ENCODE measurements at places on chromosomes 4 and X.

- no peak for DNase-seq
These were observed 18.0 kb downstream of the PPAT start for GRCh38 chr4:56417396-56417795.

DNA sequence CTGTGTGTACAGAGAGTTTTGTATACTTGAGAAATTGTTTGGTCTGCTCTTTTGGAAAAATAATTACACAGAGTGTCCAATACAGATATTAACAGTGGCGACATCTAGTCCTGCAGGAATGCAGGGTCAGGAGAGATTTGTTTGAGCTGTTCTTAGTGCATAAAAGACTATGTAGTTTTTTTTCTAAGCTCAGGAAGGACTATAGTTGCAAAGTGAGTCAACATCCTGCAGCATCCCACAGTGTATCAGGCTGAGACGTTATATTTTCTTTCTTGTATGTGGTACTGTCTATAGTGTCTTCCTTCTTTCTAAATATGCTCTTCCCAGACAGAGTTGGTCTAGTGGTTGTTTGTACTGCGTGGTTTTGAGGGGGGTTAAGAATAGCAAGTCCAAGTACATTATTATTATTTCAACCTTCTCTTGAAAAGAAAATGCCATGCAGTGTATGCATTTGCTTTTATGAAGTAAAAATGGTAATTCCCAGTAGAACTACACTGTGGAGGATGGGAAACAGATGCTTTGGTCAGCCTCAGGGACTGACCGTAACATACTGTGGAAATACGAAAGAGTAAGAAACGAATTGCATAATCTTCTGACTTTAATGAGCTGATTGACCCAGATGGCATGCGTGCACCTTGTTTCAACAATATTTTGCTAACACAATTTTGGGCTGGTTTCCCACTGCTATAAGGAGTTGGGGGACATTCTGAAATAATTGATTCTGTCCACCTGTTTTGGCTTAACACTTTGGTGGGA, 67.4 kb downstream of the DMP1 start:
- DNase-seq = no peak

DNA sequence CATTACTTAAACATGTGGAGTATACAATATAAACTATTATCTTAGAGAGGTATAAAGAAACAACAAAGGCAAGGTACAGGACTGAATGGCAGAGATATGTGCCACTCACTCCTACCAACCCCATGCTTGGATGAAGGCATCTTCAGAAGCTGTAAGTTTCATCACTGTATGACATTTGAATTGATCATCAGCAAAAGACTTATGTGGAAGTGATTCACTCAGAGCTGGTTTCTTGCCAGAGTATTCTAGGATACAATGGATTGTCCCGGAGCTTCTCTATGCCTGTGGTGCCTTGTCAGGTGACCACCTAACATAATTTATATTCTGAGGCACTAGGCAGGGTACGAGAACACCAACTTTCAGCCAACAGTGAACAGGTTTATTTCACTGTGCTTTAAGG, 392.2 kb downstream of the PPP1R2C start:
- DNase-seq = no peak

- DNase-seq = no peak
These were observed 645.9 kb downstream of the PCDH7 start for GRCh38 chr4:31366041-31366440.

DNA sequence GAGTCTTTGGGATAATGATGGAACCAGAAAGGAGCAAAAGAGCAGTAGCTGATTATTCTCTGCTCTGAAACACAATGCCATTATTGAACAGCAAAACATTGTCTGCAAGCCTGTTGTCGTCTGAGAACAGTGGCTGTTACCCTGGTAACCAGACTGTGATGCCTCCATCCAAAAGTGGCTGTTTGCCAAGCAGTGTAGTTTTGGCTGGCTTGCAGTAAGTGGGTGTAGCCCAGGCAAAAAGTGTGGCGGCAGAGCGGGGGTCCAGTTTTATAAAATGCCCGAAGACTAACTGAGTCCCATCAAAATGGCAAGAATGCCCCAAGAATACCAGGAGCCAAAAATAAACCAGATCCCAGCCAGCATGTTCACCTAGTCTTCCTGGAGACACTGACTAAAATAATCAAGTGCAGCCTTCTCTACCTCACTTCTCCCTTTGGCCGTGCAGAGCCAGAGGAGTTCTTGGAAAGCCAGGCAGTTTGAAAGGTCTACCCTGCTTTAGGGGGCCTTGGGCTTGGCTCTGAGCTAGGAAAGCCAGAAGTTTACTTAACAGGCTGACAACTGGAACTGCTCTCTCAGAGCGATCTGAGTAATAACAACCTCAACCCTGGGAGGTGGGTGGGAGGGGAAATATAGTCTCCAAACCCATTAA, 2.6 kb downstream of the PLP1 start:
- DNase-seq = no peak

- DNase-seq = no peak
These were observed 48.3 kb downstream of the FUNDC1 start for GRCh38 chrX:44494357-44494756.

GRCh38 chr4:176443646-176444409, 124.1 kb downstream of the SPCS3 start:
- no peak for DNase-seq

DNA sequence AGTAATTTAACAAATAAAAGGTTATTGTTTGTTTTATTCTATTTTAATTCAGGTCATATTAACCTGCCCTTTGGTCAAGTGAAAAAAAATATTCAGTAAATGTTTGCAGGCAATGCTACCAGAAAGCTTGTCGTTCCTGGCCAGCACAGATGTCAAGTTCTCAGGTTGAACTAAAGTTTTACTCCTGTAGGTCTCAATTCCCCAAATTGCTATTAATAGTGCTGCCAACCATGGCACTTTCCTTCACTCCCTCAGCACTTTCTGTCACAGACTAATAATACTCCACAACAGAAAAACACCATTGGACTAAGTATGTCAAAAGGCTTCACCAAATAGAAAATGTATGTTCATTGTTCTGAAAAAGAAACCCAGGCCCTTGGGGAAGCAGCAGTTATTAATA, 79.2 kb upstream of the C4orf54 start:
- no peak for DNase-seq

DNA sequence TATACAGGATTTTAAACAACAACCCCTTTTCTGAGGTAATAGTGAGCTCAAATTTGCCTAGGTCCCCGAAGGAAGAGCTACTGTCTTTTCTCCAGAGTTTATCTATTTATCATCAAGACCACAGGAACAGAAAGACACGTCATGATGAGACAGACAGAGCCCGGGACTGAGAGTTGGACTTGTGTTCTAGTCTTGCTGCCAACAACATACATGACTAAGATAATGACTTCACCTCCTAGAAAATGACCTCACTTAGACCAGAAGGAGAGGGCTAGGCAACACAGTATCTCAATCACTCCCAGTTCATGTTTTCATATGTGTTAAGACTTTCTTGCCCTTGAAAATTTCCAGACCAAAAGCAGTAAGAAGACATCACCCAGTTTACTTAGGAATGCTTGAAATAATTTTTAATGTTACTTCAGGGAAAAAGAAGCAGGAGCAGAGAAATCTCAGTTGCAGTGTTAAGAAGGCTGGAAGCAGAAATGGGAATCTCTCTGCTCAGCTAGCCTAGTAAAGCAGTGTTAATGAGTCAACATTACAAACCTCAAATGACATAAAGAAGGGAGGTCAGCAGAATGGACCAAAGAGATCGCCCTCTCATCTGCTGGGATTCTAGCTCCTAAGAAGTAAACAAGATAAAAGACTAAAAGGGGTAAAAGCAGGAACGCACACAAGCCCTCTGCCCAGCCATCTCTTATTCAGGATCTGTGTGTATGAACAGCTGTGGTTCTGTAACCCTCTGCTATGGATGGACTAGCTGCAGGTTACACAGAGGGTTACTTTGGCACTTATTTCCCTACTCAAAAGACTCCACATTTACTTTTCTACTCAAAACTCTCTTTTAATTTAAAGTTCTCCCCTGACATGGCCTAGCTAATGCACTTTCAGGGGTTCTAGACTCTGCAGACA, 24.8 kb downstream of the PDGFC start:
- no peak for DNase-seq

DNA sequence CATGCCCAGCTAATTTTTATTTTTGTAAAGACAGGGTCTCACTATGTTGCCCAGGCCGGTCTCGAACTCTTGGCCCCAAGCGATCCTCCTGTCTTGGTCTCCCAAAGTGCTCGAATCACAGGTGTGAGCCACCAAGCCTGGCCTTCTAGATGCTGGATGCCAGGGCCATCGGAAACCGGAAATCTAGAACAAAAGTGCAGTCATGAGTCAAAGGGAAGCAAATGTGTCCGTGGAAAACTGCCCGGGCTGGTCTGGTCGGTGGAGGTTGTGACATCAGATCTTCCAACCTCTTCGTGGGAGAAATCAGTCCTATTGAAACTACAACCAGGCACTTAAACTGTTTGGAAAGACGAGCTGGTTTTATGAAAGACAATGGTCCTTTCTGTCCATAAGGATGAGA, 92.3 kb upstream of the SHOX start:
- no peak for DNase-seq

GRCh38 chr4:181569553-181569952, 673.6 kb upstream of the TENM3 start:
- no peak for DNase-seq

DNA sequence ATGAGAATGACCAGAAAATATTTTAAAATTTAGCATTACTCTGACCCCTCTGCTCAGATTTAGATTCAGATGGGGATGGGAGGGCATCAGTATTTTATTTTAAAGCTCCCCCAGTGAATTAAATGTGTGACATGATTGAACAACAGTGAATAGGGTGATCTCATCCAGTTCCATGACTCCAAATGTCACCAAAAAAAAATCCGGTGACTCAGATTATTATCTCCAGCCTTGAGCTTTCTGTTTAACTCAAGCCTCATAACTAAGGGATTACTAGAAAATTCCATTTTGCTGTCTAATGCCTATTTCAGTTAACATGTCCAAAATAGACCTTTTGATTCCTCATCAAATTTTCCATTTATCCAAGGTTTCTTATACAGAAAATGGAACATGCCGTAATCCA, 121.8 kb upstream of the TMEM47 start:
- no peak for DNase-seq

- no peak for DNase-seq
These were observed 28.7 kb downstream of the RBPJ start for GRCh38 chr4:26349496-26349895.

DNA sequence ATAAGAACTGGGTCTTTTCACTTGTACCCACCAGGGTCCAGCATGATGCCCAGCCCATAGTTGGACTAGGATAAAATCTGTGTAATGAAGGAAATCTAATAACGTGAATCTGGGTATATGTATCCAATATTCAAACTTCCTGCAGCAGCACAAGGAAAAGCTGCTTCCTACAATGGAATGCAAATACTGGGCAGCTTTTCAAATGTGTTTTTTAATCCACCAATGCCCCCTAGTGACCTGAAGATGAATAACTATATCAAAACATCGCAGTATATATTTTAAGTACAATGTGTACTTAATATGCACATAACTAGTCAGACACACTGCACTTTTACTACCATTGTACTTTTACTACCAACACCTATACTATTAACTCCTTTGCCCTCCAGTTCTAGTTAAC, 5.3 kb downstream of the APOO start:
- DNase-seq = no peak

- no peak for DNase-seq
These were observed 99.7 kb upstream of the SLC7A11 start for GRCh38 chr4:138341739-138342415.

- no peak for DNase-seq
These were observed 421.5 kb downstream of the NLGN4X start for GRCh38 chrX:5807181-5807580.

DNA sequence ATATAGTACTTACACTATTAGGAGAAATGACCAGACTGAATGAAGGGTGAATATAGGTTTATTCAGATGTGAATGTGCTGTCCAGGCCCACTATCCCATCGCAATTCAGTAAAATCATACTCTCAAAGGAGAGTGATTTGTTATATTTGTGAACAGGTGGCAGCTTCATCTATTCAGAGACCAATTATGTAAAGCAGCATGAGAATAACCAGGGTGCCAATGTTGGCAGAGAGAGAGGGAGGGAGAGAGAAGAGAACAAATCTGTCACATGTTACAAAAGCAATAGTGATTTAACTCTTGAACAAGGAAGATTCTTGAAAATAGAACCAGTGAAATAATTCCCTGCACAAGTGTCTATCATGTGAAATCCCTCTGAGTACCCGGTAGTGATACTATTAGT, 38.9 kb upstream of the TLL1 start:
- DNase-seq = no peak

DNA sequence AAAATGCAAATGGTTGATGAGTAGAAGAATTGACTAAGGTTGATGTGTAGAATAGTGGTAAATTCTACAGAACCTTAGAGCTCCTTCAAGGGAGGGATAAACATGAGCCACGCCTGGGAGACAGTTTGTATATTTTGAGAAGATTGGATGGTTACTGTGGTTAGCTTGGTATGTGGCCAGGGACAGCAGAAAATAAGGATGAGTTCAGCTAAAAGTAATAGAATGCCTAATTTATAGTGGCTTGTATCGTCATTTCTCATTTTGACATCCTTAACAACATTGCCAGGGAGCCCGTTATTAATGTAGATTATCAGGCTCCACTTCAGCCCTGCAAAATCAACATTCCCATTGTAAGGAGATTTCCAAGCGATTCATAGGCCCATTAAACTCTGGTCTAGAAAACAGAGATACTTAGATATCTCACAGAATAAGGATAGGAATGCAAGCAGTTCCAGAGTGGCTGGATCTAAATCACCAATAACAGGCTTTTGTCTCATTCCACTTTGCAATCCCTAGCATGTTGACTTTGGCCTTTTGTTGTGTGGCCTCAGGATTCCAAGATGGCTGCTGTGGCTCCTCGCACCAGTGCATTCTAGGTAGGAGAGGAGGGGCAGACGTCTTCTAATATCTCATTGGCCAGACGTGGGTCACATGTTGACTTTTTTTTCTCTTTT, 6.4 kb upstream of the PTTG2 start:
- DNase-seq = no peak

DNA sequence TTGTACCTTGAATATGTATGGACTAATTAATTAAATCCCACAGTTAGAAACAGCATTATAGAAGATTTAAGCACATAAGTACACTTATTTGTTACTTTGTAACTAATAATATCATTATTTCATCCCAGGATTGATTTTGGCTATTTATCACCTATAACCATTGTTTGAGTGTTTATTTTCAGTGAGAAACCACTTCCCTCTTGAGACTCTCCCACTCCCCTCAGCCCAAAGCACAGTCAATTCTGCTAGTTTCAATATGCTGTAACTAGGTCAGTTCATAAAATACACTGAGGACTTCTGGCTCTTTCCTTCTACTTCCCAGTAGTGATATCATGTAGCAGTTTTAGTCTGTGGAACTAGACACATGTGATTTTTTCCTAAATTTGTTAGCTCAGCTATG, 16.3 kb downstream of the OFD1 start:
- no peak for DNase-seq

- no peak for DNase-seq
These were observed 649 bp upstream of the VBP1 start for GRCh38 chrX:155215443-155216178.

DNA sequence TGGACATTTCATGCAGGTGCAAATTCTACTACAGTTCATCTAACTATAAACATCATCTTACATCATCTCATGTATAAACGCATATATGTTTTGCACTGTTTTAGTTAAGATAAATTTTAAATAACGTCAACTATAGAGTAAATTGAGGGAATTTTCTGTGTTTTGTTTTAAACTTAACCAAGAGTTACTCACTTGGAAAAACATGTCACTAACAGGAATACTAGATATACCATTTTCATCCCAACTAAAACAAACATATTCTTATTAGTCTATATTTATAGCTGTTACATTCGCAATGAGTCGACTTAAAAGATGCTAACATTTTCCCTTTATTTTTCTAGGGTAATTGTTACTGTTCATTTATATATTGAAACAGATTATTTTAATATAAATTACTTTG, 159.6 kb downstream of the PDGFC start:
- DNase-seq = no peak

GRCh38 chr4:86594559-86595425, 677 bp downstream of the PTPN13 start:
- no peak for DNase-seq

Data from CD4-positive, alpha-beta T cell treated with Interferon alpha-2 for 1 hour (primary cell).